Cardiac septum (tissue), 1 donor: ENCODE measurements at places on chromosomes 11 and 22. TPM values are rescaled to one million over a fixed set of nuclear protein-coding genes. Genes with fewer than 3 reads are reported as not detected.

HEPHL1 gene
- not detected for total RNA-seq

- DNase-seq: no peak
Measured at GRCh38 chr11:79419120-79419519, 21.7 kb downstream of the TENM4 start.

SLC43A3 gene
- 26.7 TPM for total RNA-seq

FREY1 gene
- 0.54 TPM for total RNA-seq

DNA sequence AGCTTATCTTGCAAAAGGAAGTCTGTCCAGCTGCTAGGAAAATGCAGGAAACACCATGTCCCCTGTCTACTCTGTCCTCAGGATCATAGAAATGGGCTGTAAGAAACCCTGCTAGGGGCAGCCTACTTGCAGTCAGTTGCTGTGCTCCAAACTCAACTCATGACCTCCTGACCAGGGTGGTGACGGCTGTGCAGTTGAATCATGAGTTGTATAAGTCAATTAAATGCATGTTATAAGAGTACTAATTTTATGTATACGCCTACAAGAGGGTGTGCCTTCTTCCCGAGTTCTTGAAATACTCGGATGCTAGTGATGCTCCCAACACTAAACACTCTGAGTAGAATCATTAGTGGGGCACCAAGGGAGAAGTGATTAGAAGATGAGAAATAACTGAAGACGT, 776.4 kb downstream of the OPCML start:
- no peak for DNase-seq

- no peak for DNase-seq
Measured at GRCh38 chr11:98895936-98896335, 124.8 kb upstream of the CNTN5 start.

MFRP gene
- not detected for total RNA-seq

- DNase-seq: no peak
Measured at GRCh38 chr11:10301656-10302358, 3.1 kb upstream of the ADM start.

GRCh38 chr11:70596091-70596490, 197.8 kb downstream of the CTTN start:
- DNase-seq: no peak

DERL3 gene
- 2.2 TPM for total RNA-seq

GRCh38 chr11:59097113-59097708, 9.8 kb upstream of the FAM111B start:
- DNase-seq: no peak

GRCh38 chr22:25488244-25489020, 76.0 kb upstream of the GRK3 start:
- peak; percentile 81 for DNase-seq

ALDH3B2 gene
- total RNA-seq: not detected

DNA sequence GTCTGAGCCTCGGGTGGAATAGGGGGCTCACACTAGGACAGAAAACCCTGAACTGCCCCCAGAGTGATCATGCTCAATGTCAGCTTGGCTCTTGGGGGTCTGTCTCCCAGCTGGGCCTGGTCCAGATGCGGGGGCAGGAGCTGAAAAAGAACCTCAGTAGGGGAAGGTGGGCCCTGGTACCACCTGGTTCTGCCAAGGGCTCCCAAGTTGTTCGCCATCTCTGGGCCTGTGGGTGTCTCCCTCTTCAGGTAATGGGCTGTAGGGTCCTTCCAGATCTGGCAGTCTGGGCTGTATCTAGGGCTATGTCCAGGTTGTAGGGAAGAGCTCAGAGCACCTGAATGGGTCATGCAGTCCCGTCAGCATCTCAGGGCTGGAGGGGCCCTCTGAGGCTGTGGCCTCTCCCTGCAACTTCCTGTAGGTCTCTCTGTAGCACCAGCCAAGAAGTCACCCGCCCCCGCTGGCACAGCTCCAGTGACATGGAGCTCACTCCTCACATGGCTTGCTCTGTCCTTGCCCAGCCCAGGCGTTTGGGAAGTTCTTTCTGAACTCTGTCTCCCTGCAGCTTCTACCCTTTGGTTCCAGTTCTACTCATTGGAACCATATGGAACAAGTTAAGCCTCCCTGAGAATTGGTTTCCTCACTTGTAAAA, 33.0 kb upstream of the SOX10 start:
- DNase-seq: peak; percentile 89

DNA sequence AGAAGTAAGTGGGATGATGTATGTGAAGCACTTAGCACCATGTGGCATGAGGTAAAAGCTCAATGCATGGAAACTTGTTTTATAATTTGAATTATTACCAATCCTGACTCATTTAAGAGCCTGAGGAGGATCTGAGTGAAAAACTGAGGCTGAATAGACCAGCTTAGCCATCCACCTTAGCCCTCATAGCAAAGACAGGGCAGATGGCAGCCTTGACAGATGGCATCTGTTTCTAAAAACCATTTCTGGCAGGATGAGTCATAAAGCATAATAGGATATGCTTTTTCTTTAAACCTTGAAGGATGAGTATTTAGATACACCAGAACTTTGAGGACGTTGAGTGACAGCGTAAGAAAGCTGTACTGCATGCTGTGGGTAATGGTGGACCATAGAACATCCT, 61.0 kb upstream of the NAV2 start:
- DNase-seq: no peak
